ENCODE measurements at places on chromosomes 16 and 17.

DNA sequence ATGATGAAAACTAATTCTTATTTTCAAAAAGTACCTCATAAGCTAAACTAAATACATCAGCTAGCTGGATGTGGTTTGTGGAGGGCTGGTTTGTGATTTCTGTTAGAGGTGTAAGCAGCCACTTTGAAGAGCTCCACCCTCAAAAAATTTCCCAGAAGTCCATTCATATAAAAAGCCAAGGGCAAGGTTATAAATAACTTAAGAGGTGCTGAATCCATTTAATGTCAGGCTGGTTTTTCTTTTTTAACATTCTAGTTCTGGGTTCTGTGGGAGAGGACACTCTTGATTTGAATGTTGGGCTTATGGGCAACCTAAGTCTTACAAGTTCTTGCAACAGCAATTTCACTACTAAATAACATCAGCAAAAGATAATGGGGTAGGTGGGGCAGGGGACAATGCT is 3.4 kb upstream of the WIPI1 start:
- DNase-seq = no peak

- no peak for DNase-seq
Measured at GRCh38 chr16:51624080-51624775, 473.2 kb upstream of the SALL1 start.

GRCh38 chr17:76095943-76096342 is 7.6 kb downstream of the EXOC7 start:
- DNase-seq = no peak

DNA sequence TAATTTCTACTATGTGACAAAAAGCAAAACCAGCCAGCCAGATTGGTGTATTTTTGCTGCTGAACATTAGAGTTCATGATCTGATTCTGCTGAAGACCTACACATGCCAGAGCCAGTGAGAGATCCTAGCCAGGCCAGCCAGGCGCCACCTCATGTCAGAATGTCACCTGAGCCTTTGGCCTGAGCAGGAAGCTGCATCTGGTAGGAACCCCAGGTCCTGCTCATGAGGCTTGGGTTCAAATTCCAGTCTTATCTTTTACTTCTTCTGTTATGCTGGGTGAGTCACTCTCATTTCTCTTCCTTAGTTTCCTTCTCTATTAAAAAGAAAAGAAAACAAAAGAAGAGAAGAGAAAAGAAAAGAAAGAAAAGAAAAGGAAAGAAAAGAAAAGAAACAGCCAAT is 585.1 kb upstream of the CDH5 start:
- DNase-seq = no peak

- DNase-seq = no peak
Measured at GRCh38 chr17:15452746-15453145, 14.7 kb downstream of the CDRT4 start.

GRCh38 chr16:88815901-88816589 is 4.3 kb upstream of the APRT start:
- no peak for DNase-seq

DNA sequence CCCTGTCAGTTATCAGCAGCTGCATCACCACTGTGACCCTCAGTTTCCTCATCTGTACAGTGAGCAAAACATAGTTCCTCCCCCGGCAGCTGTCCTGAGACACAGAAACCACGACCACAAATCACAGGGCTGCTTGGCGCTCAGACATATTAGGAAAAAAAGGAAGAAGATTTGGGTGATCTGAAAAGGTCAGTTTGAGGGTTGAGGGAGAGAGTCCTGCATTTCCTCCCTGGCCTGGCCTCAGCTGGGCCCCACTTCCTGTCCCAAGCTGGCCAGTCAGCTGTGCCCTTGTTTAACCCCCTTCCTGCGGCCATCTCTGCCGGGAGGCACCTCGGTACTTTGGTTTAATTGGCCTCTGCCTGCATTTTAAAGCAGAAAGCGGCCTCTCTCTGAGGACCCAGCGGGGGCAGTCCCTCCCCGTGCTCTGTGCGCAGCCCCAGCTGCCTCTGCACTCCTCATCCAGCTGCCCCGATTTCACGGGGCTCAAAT is 24.0 kb upstream of the CIBAR2 start:
- peak; percentile 21 for DNase-seq
